ENCODE measurements at places on chromosomes 7 and 10.
A peak's percentile ranks its signal among the peaks of the same experiment; 100 is the strongest.

GRCh38 chr10:123604506-123604905 is 61.6 kb upstream of the GPR26 start:
- no peak for DNase-seq

GRCh38 chr10:103554488-103555324 is 61.2 kb downstream of the NEURL1 start:
- DNase-seq: peak; percentile 51

- no peak for DNase-seq
Measured at GRCh38 chr7:32574626-32575025, 79.3 kb downstream of the AVL9 start.

DNA sequence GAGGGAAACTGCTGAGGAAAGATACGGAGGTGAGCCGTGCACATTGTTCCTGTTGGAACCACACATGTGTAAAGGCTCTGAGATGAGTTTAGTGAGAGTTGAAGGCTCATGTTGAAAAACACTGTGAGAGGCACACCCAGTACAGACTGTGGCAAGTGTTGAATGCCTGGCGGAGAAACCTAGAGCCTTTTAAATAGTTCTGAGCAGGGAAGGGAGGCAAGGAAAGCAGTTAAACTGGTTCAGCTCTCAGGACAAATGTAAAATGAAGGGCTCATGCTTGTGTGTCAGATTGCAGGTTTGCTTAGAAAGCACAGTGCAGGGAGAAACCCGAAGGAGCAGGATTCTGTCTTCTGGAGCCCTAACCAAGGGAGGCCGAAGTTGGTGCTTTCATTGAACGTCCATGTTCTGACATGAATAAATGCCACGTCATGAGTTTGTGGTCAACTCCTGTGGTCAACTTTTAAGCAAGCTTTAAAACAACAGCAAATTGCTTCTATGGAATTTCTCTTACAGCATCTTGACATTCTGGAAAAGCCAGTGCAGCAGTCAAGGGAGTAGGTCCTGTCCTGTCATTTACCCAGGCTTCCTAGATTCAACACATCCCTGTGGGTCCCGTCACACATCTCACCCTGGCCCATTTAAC is 650.9 kb upstream of the GALNT17 start:
- no peak for DNase-seq

GRCh38 chr10:78296785-78297184 is 263.1 kb downstream of the RPS24 start:
- no peak for DNase-seq

DNA sequence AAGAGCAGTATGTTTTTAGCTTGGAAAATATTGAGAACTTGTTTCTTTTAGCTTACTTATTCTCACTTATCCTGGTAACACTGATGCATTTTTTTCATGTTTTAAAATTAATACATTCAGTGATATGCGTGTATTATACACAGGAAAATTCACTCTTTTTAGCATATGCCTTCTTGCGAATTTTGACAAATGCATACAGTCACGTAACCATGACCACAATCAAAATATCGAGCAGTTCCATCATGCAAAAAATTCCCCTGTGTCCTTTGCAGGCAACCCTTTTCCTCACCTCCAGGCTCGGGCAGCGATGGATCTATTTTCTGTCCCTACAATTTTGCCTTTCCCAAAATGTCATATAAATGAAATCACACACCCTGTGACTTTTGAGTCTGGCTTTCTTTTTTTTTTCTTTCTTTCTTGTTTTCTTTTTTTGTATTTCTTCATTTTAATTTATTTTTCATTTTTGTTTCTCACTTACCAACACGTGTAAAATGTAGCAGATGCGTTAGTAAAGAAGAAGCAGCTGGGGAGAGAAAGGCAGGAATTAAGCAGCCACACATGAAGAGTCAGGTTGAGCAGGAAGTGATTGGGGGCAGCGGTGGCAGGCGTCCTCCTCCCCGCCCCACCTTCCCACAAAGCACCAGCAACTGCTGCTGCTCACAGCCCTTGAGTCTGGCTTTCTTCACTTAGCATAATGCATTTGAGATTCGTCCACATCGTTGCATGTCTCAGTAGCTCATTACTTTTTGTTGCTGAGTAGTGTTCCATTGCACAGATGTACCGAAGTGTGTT is 29.9 kb downstream of the ADRB1 start:
- DNase-seq: no peak

GRCh38 chr10:103238506-103239252 is 7.0 kb upstream of the RPEL1 start:
- DNase-seq: peak; percentile 42

DNA sequence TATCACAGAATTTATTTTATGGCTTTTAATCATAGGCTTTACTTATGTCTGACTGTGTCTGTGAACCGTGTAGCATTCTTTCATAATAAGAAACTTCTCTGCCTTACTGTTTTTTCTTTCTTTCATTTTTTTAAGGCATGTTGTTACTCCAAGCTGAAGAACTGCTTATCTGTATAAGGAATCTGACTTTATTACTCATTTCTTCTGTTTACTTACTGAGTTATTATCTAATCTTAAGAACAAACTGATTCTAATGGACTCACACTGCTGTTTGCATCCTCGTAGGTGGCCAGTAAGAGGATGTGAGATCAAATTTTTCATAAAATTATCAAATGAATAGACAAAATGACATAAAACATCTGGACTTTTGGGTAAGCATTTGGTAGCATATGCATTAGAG is 54.7 kb upstream of the DNAJC1 start:
- peak; percentile 51 for DNase-seq

GRCh38 chr10:119283818-119284217 is 76.4 kb downstream of the GRK5 start:
- DNase-seq: no peak

GRCh38 chr7:68238204-68238805 is 1241.7 kb downstream of the TYW1 start:
- no peak for DNase-seq

GRCh38 chr10:14397066-14397465 is 66.3 kb upstream of the FRMD4A start:
- peak; percentile 95 for DNase-seq

DNA sequence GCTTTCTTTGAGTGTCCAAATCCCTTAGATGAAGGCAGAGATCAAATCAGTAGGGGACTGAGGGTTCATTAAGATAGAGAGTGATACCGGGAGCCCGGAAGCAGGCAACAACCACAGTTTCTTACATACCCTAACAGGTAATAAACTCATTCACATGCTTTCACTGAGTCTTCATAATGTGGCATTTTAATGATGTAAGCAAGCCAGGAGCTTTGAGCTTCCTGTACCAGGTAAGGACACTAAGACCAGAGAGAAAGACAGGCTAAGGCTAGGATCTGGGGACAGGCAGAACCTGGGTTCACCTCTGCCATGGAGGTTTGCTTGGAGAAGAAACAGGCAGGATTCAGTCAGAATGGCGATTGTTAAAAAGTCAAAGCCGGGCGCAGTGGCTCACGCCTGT is 618.3 kb downstream of the GALNT17 start:
- no peak for DNase-seq

DNA sequence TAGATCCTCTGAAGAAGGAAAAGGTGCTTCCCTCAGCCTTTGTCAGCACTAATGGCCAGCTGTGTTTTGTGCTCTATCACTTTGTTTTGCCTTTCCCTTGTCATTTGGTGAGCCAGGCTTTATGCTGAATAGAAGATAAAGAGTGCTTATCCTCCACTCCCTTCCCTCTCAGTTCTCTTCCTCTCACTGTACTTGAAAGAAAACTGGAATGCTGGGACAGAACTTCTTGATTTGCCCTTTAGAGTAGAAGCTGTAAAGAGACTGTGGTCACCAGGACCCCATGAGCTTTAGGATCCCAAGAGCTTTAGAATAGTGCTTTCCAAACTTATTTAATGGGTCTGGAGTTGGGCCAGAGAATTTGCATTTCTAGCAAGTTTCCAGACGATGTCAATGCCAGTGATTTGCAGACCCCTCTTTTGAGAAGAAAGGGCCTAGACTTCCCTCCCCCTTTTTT is 81.4 kb downstream of the LRRC4 start:
- DNase-seq: no peak

- peak; percentile 70 for DNase-seq
Measured at GRCh38 chr7:156889089-156889488, 3.9 kb downstream of the LMBR1 start.

DNA sequence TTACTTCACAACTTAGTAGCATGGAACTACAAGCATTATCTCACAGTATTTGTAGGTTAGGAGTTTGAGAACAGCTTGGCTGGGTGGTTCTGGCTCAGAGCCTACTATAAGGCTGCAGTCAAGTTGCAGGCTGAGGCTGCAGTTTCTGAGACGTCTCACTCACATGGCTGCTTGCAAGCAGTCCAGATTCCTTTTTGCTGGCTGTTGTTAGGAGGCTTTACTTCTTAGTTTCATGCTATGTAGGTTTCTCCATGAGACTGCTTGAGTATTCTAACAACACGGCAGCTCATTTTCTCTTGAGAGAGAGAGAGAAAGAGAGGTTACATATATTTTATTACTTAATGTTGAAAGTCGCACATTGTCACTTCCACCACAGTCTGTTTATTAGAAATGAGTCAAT is 1073.9 kb downstream of the NXPH1 start:
- DNase-seq: peak; percentile 2

DNA sequence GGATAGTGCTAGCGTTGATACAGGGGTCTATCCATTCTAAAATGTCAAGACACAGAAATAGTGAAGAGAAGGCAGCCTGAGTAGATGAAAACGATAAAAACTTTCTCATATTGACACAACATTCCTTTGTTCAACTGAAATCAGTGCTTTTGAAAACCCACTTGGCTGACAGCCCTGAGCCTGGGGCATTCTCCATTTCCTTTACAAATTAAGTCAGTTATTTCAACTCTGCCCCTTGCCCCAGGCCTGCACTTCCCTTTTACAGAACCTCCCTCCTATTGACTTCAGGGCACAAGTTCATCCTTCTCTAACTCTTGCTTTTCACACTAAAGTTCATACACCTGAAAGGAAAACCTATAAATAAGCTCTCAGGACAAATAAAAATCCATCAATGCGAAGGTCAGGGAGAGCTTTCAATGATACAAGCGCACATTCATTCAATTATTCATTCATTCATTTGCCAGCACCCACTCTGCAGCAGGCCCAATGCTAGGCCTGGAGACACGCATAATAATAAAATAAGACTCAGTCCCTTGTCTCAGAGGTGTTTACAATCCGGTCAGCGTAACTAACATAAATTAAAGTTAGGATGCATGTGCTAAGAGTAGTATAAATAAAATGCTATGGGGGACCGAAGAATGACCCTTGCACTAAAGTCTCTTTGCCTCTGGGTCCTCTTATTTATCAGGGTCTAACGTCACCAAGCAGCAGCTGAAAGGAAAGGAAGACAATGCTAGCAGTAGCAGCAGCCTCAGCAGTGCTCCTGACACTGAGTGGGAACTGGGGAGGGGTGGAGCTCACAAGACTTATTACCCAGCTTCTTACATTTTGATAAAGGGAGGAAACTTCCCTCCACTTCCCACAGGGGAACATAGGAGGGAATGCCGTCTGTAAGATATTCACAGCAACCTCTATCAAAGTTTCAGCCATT is 134.8 kb downstream of the PDE1C start:
- DNase-seq: peak; percentile 25

DNA sequence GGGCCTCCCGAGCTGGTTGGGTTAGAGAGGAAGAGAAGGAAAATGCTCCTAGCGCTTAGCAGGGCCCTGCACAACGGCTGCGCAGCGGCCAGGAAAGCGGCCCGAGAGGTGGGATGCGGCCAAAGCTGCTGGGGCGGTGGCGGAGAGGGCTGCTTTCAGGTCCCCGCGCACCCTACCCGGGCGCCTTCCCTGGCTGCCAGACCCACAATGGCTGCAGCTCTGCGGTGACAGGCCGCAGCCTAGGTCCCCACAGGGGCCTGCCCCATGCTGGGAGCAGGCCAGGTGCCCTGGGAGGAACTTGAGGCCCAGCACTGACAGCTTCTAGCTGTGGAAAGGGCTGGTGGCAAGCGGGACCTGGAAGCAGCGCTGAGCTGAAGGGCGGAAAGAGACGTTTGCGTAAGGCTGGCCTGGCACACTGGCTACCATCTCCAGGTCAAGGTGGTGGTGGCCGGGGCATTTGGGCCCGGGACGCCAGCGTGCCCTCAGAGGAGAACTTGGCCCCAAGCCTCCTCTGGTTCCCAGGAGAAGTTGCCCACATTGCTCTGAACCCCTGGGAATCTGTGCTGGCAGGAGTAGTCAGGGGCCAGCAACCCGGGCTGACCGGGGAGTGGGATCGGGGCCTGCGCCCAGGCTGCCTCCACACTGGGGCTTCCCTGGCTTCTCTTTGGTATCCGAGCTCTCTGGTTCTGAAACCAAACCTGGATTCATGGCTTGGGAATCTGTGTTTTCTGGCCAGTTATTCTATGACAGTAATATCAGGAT is 72.9 kb upstream of the ZNF804B start:
- no peak for DNase-seq

DNA sequence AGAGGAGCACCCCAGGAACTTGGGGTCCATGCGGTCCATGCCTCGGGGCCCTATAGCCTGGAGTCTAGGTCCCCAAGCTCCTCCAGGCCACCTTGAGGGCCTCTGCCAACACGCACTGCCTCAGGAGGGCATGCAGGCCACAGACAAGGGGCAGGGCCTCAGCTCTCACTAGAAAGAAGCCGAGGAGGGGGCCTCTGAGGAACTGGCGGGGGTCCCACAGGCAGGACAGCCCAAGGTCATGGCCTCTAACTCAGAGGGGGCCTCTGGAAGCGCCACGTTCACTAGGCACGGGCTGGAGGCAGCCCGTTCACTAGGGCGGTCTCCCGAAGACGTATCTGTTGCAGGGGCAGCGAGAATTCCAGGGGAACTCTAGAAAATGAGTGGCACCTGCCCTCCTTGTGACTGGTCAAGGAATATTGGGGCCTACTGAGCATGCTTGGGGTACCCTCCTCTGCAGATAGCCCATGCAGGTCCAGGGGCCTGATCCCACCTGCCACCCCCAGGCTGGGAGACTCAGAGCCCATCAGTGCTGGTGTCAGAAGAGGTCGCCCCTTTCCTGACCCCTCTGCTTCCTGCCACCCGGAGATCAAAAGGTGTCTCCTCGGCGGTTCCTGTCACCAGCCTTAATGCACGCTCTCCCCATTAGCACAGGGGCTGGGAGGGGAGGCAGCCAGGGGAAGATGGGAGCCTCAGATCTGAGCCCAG is 86.7 kb upstream of the RET start:
- no peak for DNase-seq
